ENCODE measurements at places on chromosomes 7 and 10. TPM values are rescaled to one million over a fixed set of nuclear protein-coding genes. Genes with fewer than 3 reads are reported as not detected.

DNA sequence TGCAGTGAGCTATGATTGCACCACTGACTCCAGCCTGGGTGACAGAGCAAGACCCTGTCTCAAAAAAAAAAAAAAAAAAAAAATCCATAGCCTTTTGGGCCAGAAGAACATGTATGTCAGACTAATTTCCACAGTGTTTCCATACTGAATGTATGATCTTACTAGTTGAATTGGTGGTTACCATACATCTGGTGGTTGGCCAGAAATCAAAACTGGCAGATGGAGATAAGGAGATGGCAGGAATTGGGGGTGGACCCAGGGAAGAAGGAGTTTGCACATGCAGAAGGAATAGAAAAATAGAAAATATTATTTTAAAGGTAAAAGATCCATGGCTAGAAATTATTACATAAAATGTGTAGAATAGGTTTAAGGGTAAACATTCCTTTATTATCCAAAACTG lies 3.7 kb upstream of the ATOH7 start:
- no peak for DNase-seq

- no peak for DNase-seq
Measured at GRCh38 chr7:139981511-139981895, 81.2 kb downstream of the PARP12 start.

GRCh38 chr10:131920693-131921092 lies 19.9 kb downstream of the PPP2R2D start:
- no peak for DNase-seq

- DNase-seq = no peak
Measured at GRCh38 chr7:80651471-80651870, 13.0 kb downstream of the CD36 start.

DNA sequence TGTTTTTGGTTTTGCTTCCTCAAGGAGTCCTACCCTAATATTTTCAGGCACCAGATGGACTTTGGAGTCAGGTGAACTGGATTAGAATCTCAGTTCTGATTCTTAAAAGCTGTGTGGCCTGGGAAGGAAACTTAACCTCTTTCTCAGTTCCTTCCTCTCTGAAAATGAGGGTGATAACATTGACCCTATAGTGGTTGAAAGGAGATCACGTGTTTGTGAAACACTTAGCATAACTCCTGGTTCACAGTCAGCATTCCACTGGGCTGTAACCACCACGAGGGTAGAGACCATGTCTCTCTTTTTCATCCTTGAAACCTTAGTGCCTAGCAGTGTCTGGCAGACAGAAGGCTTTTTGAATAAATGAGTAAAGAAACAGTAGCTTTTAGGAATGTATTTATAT lies 16.7 kb downstream of the LSMEM1 start:
- DNase-seq = no peak

DNA sequence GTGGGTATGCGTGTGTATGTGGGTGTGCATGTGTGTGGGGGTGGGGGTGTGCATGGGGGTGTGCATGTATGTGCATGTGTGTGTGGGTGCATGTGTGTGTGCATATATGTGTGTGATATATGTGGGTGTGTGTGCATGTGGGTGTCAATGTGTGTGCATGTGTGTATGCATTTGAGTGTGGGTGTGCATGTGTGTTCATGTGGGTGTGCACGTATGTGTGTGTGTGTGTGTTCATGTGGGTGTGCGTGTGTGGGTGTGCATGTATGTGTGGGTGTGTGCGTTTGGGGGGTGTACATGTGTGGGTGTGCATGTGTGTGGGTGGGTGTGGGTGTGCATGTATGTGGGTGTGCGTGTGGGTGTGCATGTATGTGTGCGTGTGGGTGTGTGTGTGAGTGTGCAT lies 42.6 kb downstream of the GTF2IRD1 start:
- DNase-seq = no peak

- no peak for DNase-seq
Measured at GRCh38 chr7:47796347-47796746, 151.9 kb downstream of the PKD1L1 start.

The PRSS58 gene
- not detected for polyA plus RNA-seq

The GOLGA7B gene
- 0.56 TPM for polyA plus RNA-seq

The ZNF117 gene
- polyA plus RNA-seq = 3.1 TPM

Measured in urinary bladder (tissue), 4 donors.